ENCODE measurements at places on chromosomes 12 and 14.

- DNase-seq = no peak
Observed at GRCh38 chr14:92310776-92311375, 12.1 kb upstream of the SLC24A4 start.

GRCh38 chr12:12333407-12334366 is 16.4 kb downstream of the MANSC1 start:
- no peak for DNase-seq

DNA sequence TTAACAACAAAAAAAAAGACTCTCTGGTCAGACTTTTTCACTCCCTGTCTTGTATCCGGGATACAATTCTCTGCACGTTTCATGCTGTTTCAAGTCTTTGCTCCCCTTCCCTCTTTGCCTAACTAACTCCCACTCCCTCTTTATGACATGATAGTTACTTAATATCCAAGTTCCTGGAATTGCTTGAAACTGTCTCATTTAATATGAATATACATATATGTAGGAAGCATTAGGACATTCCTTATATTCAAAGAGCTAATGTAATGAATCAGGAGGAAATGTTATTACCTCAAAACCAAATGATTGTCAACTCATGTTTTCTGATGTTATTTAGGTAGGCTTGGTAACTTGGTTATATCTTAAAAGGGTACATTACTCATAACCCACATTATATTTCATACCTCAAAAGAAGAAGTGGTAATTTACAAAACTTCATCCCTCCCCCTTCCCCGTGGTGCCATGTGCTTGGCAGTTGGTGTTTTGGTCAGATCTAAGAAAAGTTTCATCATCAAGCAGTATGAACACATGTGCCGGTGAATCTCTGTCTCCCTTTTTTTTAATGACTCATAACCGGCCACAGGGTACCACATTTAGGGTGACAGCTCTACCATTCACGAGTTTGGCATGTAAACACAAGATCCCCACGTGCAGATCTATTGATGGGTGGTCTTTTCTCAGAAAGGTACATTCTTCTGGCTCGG is 56.5 kb downstream of the HCAR2 start:
- DNase-seq = no peak

- DNase-seq = no peak
Observed at GRCh38 chr12:108043750-108044533, 85.1 kb upstream of the WSCD2 start.

DNA sequence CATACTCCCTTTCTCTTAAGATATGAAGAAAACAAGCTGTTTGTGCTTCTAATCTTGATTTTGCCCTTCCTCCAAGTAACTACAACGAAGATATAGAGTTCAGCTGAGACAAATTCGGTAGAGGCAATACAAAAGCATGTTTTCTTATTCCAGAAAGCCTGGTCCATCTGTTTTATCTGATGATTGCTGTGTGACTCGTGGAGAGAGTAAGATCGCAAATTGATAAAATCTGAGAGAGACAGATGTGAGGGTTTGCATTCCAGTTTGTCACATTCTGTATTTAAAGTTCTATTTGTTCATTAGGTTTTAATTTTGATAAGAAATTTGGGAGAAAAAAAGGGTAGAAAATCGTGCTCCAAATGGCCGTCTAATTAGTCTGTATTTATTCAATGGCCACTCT is 192.1 kb downstream of the CPNE8 start:
- no peak for DNase-seq

DNA sequence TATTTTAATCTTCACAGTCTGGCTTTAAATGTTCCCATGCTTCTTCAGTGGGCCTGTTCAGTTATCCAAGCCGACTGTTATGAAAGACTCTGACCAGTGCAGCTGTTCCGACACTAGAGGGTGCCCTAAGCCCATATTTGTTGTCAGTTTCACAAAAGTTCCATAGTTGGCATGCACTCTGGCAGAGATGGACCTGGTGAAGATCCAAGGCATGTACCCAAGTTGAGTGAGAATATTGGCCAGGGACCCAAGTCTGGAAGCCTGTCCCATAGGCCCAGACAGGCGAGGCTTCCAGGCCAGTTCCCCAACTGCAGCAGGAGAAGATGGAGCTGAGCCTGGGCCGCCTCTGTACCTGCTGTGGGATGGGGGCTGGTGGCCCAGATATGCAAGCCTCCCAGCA is 27.4 kb upstream of the GUCY2C start:
- no peak for DNase-seq

DNA sequence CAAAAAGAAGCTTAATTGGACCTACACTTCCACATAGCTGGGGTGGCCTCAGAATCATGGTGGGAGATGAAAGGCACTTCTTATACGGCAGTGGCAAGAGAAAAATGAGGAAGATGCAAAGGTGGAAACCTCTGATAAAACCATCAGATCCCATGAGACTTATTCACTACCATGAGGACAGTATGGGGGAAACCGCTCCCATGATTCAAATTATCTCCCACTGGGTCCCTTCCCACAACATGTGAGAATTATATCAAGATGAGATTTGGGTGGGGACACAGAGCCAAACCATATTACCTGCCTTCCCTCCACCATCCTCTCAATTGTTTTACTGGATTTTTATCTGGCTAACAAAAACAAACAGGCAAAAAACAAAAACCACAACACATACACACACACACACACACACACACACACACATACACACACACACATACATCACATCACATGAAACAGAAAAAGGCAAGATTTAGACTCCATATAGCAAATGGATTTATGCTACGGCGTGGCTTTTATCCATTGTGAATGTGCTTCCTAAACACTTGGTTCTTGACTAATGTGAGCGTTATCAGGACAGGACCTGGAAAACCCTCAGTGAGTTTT is 66.7 kb downstream of the ZFP36L1 start:
- no peak for DNase-seq

GRCh38 chr12:52662918-52663229 is 10.9 kb upstream of the KRT2 start:
- no peak for DNase-seq

DNA sequence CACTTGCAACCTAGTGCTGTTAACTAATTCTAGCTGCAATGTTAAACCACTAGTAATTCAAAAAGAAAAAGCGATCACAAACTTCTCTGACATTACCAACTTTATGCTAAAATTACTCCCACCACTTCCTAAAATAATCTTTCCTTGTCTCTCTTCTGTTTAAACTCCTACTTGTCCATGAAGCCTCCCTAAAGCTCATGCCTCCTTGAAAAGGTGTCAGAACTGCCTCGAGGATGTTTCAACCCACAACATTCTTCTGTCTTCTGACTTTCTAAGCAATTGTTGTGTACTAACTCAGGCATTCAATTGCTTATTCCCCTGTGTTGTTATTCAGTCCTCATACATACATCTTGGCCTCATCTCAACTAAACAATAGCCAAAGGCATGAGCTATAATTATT is 5.9 kb downstream of the GNPTAB start:
- DNase-seq = no peak

DNA sequence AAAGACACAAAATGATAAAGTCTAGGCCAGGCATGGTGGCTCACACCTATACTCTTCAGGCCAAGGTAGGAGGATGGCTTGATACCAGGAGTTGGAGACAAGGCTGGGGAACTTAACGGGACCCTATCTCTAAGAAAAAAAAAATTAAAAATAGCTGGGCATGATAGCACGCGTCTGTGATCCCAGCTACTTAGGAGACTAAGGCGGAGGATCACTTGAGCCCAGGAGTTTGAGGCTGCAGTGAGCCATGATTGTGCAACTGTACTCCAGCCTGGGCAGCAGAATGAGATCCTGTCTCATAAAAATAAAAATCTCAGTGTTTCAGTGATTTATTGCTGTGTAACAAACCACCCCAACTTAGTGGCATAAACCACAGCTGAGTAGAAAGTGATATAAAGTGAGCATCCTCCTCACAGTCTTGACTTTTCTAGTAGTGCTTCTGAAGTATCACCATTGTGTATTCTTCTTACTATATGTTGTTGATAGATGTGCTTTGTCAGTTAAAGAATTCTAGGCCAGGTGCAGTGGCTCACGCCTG is 10.6 kb upstream of the ATF1 start:
- DNase-seq = no peak

DNA sequence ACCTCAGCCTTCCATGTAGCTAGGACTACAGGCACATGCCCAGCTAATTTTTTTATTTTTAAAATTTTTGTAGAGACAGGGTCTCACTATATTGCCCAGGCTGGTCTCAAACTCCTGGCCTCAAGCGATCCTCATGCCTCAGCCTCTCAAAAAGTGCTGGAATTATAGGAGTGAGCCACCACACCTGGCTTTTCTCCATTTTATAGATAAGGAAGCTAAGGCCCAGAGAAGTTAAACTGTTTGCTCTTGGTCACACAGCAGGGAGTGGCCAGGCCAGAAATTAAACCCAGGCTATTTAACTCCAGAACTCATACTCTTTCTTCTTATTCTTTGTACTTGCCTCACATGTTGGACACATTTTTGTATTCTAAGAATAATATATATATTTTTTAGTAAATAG is 16.5 kb downstream of the UBE3B start:
- no peak for DNase-seq

DNA sequence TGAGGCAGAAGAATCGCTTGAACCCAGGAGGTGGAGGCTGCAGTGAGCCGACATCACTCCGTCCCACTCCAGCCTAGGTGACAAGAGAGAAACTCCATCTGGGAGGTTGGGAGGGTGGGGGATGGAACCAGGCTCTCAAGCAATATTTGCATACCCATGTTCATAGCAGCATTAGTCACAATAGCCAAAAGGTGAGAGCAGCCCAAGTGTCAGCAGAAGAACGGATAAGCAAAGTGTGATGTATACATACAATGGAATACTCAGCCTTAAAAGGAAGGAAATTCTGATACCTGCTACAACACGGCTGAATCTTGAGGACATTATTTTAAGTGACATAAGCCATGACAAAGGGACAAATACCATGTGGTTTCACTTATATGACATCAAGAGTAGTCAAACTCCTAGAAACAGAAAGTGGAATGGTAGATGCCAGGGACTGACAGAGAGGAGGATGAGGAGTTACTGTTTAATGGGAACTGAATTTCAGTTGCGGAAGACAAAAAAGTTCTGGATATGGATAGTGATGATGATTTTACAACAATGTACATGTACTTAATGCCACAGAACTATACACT is 11.6 kb downstream of the DAD1 start:
- no peak for DNase-seq

- no peak for DNase-seq
Observed at GRCh38 chr14:64025479-64025878, 172.7 kb downstream of the SYNE2 start.

GRCh38 chr14:23555882-23556699 is at the start of gene THTPA:
THTPA (plus strand) TSS chr14:23556271; CDS start chr14:23556758, 487 bp downstream.
- DNase-seq = peak; percentile 92

- DNase-seq = no peak
Observed at GRCh38 chr12:109737631-109738030, 24.0 kb downstream of the FAM222A start.

DNA sequence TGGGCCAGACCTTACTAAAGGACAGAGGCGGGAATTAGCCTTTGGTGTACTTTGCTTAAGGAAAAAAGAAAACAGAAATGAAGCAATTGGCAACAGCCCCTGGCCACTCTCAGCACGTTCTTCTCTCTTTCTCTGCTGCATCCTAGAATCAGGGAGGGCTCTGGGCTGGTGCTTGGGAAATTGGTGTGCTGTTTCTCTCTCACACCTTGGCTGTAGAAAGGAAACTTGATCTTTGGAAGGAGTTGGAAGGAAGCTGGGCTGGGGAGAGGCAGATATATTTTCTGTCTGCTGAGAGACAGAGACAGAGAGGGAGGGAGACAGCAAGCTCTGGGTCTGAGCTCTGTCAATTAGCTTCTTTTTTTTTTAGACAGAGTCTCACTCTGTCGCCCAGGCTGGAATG is 27.4 kb downstream of the NOS1 start:
- no peak for DNase-seq

DNA sequence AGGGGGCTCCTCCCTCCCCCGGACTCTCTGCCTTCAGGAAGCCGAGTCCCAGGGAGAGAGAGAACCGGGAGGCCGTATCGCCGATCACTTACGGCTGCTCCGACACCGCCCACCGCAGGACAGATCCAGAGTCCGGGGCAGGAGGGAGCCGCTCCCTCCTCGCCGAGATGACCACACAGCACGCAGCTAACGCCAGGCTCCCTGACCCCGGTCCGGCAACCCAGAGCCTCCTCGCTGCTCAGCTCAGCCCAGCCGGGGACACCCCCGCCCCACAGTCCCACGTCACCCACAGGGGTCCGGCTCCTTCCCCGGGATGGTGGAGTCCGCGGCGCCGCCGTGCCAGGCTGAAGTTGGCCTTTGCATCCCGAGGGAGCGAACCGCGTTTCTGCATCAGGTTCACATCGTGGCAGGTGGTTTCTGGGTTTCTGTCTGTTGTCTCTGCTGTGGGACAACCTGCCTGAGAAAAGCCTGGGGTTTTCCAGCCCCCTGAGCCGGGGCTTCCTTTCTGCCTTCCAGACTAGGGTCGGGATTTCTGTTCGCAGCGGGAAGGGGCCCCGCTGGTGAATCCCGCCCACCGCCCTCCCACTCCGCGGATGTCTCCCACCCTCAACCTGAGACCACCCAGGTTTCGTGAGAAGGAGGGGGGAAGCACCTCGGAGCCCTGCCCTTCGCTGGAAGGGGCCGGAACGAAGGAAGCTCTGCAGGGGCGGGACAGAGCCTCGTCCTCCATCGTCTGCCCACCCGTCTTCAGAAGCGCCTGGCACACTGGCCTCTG is 61.2 kb downstream of the NOC4L start:
- no peak for DNase-seq

GRCh38 chr14:35050652-35051051 is 4.6 kb downstream of the FAM177A1 start:
- DNase-seq = no peak

GRCh38 chr12:88469154-88469553 is 111.1 kb downstream of the KITLG start:
- DNase-seq = no peak

DNA sequence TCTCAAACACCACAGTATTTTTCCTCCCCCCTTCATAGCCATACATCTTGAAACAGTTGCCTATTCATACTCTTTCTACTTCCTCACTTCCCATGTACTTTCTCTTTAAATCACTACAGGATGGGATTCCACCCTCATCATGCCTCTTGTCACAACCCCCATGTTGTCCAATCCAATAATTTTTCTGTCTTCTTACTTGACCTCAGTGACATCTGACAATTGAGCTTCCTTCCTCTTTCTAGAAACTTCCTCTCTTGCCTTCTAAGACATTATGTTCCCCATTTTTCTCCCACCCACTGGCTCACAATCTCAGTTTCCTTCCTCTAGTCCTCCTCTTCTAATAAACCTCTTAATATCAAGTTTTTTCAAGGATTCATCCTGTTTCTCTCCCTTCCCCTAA is 5.3 kb downstream of the C2CD5 start:
- DNase-seq = no peak

GRCh38 chr14:77303417-77304156 is 17.1 kb downstream of the POMT2 start:
- DNase-seq = no peak

GRCh38 chr12:6030081-6030480 is 85.0 kb upstream of the ANO2 start:
- DNase-seq = no peak

DNA sequence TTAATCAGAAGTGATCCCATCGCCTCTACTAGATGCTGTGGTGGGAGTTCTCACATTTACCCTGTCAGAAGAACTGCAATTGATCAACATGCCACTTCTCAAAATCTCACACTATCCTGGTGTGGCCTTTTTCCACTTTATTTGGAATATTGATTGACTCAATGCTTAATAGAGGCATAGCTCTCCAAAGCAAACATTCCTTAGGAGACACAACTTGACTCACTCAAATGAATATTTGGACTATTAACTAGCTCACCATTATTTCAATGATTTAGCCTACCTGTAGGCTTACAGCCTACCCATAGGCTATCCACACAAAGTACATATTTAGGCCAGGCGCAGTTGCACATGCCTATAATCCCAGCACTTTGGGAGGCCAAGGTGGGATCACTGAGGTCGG is 186.5 kb downstream of the KLHL28 start:
- no peak for DNase-seq

GRCh38 chr12:65902500-65902899 is 78.2 kb downstream of the HMGA2 start:
- no peak for DNase-seq
